GM12878 (cell line): ENCODE measurements at places on chromosomes 2 and 18. TPM values are rescaled to one million over a fixed set of nuclear protein-coding genes. Genes with fewer than 3 reads are reported as not detected.

Gene SNORC
- 0.64 and 0.72 TPM in 2 replicates for total RNA-seq

Gene TGFA
- 0.23 TPM in 1 of 2 replicates, not detected in the other for total RNA-seq

Gene KCNG2
- not detected in 2 replicates for total RNA-seq

Gene PRKAG3
- not detected in 2 replicates for total RNA-seq

GRCh38 chr18:41038071-41038470, 917.0 kb upstream of the PIK3C3 start:
- DNase-seq = no peak

Gene TUBB8B
- not detected in 2 replicates for total RNA-seq

GRCh38 chr2:112644155-112644932, 1.4 kb upstream of the SLC20A1 start:
- DNase-seq = no peak

GRCh38 chr2:37711308-37711731, 39.9 kb upstream of the CDC42EP3 start:
- no peak for DNase-seq

DNA sequence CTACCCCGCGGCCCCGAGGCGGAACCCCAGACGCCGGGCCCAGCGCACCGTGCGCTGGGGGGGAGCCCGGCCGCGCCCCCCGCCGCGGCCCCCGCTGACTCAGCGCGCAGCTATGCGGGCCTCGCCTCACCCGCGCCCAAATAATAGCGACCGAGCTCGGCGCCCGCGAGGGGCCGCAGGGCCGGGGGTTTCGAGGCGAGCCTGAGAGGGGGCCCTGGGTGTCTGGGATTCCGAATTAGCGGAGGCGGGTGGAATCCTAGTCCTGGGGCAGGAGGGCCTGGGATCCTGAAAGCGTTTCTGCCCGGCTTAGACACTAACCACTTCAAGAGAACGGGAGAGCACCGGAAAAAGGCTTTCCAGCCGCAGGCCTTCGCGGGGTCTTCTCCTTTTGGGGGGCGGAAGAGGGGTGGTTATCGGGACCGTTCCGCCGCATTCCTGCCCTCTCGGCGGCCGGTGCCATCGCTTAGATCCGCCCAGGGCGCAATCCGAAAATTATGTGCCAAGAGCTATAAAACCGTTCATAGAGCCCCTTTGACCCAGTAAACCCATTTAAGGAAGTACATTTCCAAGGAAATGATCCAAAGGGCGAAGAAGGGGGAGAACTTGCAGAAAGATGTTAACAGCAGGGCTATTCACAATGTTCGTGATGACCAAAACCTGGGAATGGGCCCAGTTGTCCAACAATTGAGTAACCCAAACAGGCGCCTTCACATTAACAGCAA, 681 bp upstream of the ROCK2 start:
- DNase-seq = no peak

- no peak for DNase-seq
Measured at GRCh38 chr2:64327129-64327509, 126.8 kb upstream of the LGALSL start.

Gene LYPD6B
- total RNA-seq = 1.9 and 3.3 TPM in 2 replicates

Gene HOXD12
- total RNA-seq = not detected in 2 replicates

- DNase-seq = no peak
Measured at GRCh38 chr2:162509288-162509968, 165.5 kb downstream of the GCA start.

DNA sequence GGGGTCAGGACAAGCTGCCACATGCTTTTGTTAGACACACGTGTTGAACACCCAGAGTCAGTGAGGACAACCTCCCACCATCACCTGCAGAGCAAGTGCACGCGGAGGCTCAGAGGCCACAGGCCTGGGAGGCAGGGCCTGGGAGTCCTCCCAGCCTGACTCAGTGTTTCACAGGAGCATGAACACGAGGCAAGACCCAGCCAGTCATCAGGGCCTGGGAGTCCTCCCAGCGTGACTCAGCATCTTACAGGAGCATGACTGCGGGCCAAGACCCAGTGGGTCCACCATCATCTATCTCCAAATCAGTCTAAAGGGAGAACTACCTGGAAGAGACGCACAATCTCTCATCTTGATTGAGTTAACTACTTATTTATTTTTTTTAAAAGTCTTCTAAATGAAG, 112.6 kb upstream of the PXDN start:
- no peak for DNase-seq

Gene SERPINB12
- not detected in 2 replicates for total RNA-seq

Gene MROH2A
- not detected in 2 replicates for total RNA-seq

DNA sequence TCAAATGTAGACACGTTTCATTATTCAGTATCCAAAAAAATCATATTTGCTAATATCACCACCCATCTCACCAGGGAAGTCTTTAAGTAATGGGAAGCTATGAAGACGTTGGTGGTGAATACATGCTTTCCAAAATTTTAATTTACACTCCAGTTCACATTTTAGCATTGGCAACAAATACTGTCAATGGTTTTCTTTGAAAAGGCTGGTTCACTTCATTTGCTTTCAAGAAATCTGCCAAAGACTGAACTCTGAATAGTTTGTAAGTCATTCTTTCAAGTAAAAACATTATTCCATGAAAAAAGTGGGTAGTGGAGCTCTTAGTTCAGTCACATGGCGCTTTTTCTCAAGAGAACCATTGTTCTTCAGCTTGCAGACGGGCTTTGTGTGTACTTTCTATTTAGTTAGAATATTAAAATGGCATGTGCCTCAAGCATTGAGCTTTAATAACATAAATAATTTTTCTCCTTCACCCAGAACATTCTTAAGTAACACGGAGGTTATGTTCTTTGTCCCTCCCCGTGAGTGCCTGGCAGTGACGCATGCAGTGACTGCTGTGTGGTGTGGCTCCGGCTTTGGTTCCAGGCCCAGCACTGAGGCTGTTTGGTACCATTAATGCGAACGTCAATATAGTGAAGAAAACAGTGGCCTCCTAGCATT, 300.0 kb upstream of the HDAC4 start:
- no peak for DNase-seq

DNA sequence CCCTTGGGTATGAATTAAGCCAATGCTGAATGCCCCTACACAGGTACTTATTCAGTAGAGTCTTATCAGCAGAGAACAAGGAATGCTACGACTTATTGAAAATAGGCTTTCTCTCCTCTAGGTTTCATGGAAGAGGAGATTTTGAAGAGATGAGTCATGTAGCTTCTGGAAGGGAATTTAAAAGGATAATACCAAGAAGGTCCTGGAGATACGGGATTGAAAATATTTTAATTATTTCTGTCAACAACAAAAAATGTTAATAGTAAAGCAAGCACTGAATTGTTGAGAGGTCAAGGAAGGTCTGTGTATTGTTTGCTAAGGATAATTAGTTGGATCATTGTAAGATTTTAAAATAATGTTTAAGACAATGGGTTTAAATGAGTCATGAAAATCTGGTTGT, 293.0 kb upstream of the SPHKAP start:
- DNase-seq = no peak

DNA sequence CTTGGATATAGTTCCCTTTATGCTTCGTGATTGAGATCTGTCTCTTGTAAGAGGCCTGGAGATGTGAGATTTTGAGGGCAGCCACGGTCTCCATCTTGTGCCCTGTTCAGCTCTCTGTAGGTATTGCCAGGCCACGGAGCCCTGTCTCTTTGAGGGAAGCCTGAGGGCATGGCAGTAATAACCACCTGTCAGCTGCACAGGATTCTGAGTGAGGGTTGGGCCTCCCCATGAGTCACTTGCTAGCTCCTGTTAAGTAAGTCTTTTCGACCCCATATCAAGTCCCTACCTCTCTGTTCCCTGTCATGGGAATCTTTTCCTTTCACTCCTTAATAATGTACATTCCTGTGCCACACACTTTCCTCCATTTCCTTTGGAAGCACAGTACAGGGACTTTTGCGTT, 20.4 kb downstream of the LYPD6B start:
- DNase-seq = no peak

DNA sequence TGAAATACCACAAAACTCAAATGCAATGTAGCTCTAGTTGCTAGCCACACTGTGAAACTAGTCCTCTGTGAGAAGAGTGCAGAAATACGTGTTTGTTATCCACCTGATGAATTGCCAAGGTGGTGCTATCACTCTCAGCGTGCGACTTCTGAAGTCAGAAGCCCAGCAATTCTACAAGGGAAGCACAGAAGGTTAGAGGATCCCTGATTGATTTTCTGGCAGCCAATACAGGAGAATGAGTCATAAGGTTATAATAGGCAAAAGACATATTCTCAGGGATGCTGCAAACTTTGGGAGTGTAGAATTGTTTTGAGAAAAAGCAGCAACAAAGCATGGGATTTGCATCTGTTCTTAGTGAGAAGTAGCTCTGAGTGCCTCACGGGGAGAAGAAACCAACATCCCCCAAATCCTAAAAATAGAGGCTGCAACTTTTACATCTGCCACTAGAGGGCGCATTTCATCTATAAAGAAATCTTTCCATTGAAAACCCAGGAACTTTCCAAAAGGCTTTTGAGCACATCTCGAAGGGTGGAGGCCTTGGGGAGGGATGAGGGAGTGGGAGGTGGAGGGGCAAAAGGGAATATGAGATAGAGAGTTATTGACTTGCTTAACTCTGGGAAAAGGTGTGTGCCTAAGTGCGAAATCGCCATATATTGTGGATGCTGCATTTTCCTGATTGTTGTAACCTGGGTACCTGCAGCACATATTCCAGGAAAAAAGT, 78.0 kb downstream of the TMEM182 start:
- peak; percentile 3 for DNase-seq

GRCh38 chr2:233810385-233810784, 32.3 kb downstream of the MROH2A start:
- no peak for DNase-seq

Gene COL5A2
- total RNA-seq = 0.64 and 0.74 TPM in 2 replicates

Gene KCNG3
- total RNA-seq = not detected in 2 replicates

GRCh38 chr2:219252570-219252899, 508 bp upstream of the TUBA4B start:
- no peak for DNase-seq

GRCh38 chr2:22737144-22737543, 647.8 kb upstream of the KLHL29 start:
- DNase-seq = no peak

DNA sequence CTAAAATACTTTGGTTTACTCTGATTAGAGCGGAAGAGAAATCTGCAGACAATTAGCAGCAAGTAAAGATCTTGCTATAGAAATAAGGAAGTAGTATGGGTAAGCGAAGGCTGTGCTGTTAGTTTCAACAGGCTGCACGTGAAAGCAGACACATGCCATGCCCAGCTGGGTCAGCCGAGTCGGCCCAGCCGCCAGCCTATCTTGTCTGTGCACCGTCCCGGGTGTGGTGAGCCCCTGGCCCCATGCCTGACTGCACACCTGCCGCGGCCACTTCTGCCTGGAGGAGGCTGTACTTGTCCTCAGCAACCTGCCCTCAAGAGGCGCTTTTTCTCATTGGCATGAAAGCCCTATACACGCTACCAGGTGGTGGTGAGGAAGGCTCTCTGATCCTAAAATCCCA, 185.5 kb downstream of the SEPTIN10 start:
- no peak for DNase-seq

- DNase-seq = no peak
Measured at GRCh38 chr18:354471-354870, 86.6 kb upstream of the THOC1 start.

GRCh38 chr2:47737-48136, 1.4 kb upstream of the FAM110C start:
- no peak for DNase-seq

DNA sequence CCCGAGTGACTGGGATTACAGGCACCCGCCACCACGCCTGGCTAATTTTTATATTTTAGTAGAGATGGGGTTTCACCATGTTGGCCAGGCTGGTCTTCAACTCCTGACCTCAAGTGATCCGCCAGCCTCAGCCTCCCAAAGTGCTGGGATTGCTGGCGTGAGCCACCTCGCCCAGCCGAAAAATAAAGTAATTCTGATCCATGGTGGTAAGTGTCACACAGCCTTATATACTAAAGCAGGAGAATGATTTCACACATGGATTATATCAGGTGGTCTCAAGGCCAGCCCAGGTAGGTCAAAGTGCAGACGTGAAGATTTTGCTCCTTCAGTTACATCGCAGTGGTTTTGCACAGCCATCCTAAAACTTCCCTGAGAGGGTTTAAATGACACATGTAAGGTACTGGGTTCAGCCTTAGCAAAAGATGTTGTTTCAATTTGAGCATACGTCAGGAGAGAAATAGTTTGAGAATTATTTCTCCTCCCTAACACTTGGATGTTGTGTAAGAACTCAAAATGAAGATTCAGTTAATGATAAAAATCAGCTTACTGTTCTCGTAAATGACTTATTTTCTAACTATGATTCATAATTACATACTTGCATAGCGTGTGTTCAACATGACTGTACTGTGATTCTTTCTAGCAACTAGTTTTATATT, 93.0 kb upstream of the SLC39A10 start:
- DNase-seq = no peak

Gene DTNA
- 0.27 and 0.36 TPM in 2 replicates for total RNA-seq

- DNase-seq = no peak
Measured at GRCh38 chr2:55051026-55051866, 995 bp upstream of the RTN4 start.

Gene METTL4
- total RNA-seq = 7.7 and 9.6 TPM in 2 replicates

GRCh38 chr2:234818937-234819336, 132.9 kb upstream of the SH3BP4 start:
- DNase-seq = no peak

DNA sequence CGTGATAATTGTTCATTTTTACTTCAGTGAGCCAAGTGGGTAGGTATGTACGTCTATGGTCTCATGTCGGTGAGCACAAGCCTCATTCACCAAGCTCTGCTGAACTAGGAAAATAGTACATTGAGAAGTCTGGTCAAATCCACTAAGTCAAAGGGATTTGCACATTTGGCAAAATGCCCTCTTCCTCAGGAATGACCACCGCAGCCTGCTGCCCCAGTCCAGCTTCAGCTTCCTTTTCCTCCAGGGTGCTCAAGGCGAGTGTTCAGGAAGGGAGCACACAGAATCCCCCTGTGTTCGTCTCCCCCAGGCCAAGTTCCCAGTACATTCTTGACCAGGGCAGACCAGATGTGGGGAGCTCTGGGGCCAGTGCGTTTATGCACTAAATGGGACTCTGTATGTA, 23.0 kb downstream of the TCF7L1 start:
- DNase-seq = no peak

Gene ANKRD29
- total RNA-seq = 1.4 and 1.7 TPM in 2 replicates

Gene CFC1
- total RNA-seq = not detected in 2 replicates

DNA sequence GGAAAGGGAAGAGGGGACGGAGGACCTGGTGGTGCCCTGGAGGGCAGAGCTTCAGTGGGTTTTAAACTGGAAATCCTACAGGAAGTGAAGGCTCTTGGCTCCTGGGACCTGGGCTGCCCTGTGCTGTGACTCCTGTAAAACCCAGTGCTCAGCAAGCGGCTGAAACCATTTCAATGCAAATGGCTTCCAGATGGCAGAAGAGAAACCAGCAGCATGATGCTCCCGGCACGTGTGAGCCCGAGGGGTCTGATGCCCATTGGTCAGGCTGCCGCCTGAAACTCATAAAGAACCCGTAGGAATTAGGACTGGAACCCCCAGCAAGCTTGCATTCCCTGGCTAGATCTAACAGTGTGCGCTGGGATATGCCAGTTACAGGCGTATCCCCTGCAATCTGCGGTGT, 109.2 kb upstream of the THOC1 start:
- no peak for DNase-seq

GRCh38 chr18:7415081-7415894, 151.8 kb upstream of the PTPRM start:
- no peak for DNase-seq

Gene PER2
- 11.1 and 15.1 TPM in 2 replicates for total RNA-seq

Gene NR4A2
- 1.4 TPM in 2 replicates for total RNA-seq
